T-helper 17 cell (primary cell): ENCODE measurements at places on chromosomes 16 and 17. TPM values are rescaled to one million over a fixed set of nuclear protein-coding genes. Genes with fewer than 3 reads are reported as not detected.

The MMP15 gene
- 0.40 TPM for total RNA-seq

The MPO gene
- total RNA-seq, result 0.07 TPM

The CACNA1H gene
- total RNA-seq, result 8.6 TPM

The GGT6 gene
- not detected for total RNA-seq

The CLEC3A gene
- not detected for total RNA-seq

The ZACN gene
- total RNA-seq, result 0.68 TPM
